ENCODE measurements at places on chromosomes 12 and 14.
A peak's percentile ranks its signal among the peaks of the same experiment; 100 is the strongest.

DNA sequence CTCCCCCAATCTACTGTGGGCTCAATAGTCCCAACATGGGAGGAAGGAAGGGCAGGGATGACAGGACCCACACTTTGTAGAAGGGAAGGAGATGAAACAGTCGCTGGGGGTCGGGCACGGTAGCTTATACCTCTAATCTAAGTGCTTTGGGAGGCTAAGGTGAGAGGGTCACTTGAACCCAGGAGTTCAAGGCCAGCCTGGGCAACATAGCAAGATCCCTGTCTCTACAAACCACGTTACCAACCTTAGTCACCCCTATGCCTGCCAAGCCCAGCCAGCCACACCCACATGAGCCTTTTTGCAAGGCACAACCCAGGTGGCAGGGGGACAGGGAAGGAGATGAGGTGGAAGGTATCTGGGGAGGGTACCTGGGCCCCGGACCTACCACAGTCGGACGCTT lies 31.7 kb downstream of the KDM2B start:
- no peak for DNase-seq

- no peak for DNase-seq
Measured at GRCh38 chr12:3367750-3368444, 123.1 kb upstream of the PRMT8 start.

GRCh38 chr12:70963081-70963660 lies 42.6 kb upstream of the PTPRR start:
- DNase-seq, result no peak

- peak; percentile 14 for DNase-seq
Measured at GRCh38 chr12:94305130-94305957, 154.3 kb downstream of the CEP83 start.

GRCh38 chr14:51490205-51490604 lies 161.5 kb upstream of the FRMD6 start:
- no peak for DNase-seq

DNA sequence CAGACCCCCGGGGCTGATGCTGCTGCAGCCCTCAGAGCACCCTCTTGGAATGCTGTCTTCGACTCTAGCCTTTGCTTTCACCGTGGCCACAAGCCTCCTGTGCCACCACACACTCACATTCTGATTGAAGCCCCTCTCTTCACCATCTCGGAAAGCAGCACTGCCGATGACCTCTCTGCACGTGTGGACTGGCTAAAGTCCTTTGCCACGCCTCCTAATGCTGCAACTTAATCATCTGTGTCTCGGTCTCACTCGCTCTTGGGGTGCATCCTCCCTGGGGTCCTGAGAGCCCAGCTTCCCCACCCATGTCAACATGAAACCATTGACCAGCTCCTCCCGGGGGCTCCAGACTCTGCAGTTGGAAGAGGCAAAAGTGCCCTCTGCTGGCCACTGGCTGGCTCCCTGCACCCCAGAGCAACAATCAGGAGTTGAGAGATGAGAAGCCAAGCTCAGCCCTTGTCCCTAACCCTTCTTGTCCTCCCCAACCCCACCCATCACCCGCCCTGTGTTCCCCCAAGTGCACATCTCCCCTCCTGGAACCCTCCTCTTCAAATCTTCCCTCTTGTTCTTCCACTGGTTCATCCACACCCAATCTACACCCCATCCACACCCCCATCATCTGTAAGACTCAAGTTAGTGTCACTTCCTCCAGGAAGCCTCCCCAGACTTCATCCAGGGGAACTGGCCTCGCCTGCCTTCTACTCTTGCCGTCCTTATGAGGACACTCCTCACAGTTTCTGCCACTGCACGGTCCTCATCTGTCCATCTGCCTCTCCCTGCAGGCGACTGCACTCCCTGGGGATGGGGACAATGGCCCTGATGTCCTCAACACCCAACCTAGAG lies 23.6 kb upstream of the FAM181A start:
- no peak for DNase-seq

DNA sequence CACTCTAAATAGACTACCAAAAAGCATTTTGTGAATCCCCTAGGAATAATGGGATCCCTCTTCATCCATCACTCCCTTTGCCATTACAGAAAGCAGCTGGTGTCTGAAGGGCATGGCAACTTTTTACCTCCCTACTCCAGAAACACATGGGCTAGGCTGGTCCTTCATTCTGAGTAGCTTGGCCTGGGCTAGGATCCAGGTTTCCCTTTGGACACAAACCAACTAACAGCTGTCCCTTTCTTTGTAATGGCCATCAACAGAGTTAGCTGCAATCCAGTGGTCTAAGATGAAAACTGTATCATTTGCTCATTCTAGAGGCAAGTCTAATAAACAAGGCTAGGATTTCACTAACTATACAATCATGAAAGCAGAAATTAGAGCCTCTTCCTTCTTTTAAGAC lies 7.4 kb downstream of the GRIN2B start:
- DNase-seq, result peak; percentile 40

DNA sequence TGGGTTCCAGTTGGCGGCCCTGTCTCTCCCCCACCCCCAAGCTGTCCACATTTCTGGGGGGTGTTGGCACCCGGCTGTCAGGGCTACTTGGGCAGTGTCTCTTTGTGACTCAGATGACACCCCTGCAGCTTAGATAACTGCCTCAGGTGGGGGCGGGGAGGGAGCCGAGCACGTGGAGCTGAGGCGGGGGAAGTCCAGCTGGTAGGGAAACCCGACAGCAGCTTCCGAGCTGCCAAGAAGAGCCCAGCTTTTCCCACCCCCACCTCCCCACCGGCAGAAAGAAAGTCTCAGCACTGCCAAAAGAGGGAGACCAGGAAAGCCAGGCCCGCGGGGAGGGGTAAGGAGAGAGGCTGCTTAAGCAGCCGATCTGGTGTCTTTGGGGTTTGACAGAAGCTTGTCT lies 1.4 kb downstream of the LRTM2 start:
- DNase-seq, result no peak

DNA sequence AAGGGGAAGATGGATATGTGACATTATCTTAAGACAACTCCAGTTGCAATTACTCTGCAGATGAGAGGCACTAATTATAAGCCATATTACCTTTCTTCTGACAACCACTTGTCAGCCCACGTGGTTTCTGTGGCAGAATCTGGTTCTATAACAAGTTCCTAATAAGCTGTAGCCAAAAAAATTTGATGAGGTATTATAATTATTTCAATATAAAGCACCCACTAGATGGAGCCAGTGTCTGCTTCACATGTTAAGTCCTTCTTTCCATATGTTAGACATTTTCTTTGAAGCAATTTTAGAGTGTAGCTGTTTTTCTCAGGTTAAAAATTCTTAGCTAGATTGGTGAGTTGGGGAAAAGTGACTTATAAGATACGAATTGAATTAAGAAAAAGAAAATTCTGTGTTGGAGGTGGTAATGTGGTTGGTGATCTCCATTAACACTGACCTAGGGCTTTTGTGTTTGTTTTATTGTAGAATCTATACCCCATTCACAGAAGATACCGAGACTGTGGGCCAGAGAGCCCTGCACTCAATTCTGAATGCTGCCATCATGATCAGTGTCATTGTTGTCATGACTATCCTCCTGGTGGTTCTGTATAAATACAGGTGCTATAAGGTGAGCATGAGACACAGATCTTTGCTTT lies 36.9 kb downstream of the PSEN1 start:
- DNase-seq, result peak; percentile 30

DNA sequence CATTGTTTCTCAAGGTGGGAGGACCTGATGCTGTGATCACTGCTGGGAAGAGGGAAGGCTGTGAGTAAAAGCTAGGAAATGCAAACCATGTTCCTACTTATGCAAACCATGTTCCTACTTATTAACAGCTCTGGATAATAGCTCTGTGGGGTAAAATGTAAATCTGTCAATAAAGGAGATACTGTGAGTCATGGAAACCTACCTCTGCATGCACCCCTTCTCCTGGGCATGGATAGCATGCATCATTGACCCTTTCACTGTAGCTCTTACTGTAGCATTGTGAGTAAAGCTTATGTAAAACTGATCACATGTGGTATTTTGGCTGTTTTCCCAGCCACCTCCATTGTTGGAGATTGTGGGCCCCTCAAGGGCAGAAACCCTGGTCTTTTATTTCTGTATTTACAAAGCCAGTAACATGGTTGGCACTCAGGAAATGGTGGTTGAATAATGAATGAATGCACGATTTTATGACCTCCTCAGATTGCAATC lies 253.7 kb downstream of the GRIN2B start:
- DNase-seq, result no peak

GRCh38 chr12:70724444-70724843 lies 87.2 kb upstream of the PTPRB start:
- DNase-seq, result no peak

- DNase-seq, result no peak
Measured at GRCh38 chr14:74593241-74593953, 18.6 kb downstream of the LTBP2 start.

DNA sequence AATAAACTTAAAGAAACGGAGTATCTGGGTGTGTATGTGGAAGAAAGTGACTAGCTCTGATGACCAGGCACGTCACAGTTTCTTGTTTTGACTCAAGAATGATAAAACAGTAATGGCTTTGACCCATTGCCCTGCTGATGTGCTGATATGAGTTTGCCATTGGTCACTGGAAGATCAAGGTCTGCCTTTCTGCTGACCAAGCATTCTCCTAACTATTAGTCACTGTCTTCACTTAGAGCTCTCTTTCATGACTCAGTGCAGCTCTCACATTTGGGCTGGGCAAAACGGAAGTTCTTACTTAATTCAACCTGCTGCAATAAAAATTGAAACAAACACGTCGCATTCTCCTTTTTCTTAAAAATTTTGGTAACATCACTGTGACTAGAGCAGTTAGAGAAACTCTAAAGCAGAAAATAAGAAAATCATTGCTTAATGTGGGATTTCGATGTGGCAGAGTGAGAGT lies 366.7 kb downstream of the BTG1 start:
- peak; percentile 10 for DNase-seq

DNA sequence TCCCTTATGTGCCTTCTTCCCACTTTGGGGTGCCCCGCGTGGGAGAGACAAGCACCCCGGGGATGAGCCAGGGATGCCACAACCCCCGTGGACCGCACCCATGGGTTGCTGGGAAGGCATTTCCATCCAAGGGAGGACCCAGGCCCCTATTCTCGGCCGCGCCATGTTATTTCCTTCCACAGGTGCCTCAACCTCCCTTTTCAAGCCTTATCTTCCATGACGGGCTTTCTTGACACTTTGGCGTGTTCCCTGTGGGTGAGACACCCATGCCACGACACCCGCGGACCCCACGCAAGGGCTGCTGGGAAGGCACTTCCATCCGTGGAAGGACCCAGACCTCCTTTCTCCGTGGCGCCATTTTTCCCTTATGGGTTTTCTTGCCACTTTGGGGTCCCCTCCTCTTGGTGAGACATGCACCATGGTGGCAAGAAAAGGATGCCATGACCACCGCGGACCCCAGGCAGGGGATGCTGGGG lies 269.2 kb downstream of the ALG10 start:
- no peak for DNase-seq

DNA sequence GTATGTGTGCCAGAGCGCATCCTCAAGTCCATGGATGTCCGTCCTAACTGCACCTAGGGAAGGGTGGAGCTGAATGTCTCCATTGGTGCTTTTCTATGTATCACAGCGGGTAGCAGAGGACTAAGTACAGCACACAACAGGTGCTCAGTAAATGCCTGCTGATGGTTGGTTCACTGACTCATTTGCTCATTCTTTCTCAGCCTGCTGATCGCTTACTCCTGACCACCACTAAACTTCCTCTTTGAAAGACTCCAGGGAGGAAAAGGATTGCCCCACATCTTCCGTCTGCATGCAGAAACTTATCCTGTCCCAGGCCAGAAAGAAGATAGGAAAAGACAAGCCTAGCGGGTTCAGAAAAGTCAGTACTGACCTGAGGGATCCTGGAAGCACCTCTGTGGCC lies 66.3 kb downstream of the B4GALNT3 start:
- DNase-seq, result no peak

DNA sequence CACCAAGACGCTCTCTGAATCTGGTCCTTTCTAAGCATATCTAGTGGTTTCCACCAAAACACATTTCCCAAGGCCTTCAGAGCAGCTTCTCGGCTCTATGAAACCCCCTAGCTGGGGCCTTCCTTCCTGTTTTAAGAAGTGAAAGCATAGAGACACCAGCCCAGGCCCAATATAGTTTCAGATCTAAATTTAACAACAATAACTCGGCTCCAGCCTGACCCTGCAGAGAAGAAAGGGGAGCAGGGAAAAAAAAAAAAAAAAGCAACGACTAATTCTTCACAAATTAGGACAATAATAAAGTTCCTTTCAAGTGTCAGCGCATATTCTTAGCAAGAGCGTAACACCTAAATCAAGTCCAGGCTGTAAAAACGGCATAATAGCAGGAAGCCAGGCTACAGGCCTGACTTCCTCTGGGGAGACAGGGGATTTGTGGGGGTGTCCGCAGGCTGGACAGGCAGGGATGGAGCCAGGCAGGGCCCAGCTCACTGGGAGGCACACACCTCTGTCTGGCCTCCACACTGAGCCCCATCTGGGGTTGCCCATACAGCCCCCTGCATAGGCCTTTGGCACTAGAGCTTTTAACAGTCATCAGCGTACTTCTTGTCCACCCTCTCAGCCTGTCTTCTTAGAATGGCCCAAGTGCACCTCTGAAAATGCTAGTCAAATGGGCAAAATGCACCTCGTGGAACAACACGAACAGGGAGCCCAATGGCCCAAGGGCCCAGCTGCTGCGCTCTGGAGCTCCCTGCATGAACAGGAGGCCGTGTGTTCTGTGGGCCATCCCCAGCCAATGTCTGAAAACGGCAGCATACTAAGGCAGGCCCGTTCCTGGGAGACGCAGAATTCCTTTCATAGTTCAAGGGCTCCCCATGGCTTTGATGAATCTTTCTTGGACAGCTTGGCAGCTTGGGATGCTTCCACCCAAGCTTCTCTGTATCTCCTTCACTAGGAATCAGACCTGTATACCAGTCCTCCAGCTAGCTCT lies 772.9 kb downstream of the MED13L start:
- no peak for DNase-seq

DNA sequence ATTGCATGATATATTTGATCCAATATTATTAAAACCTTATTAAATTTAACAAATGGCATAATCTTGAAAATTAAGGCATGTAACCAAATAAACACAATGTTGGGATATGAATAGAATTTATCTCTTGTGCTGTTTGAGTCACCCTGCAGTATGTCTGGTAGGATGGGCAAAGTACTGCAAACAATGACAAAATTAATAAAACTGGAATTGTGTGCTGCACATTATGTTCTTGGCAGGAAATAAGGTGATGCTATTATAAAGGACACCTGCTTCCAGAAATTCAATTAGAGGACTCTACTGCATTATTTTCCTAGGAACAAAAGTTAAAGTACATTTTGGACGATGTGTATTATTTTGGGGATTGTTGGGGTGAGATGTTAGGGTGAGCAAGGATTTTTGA lies 132.7 kb downstream of the PPFIA2 start:
- DNase-seq, result no peak

DNA sequence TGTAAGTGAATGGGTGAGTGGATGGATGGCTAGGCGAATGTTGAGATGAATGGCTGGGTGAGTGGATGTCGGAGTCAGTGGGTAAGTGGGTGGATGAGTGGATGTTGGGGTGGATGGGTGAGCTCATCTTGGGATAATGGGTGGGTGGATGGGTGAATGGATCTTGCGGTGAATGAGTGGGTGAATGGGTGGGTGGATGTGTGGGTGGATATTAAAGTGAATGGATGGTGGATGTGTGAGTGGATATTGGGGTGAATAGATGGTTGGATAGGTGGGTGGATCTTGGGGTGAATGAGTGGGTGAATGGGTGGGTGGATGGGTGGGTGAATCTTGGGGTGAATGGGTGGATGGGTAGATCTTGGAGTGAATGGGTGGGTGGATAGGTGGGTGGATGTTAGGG lies 51.9 kb downstream of the CMKLR1 start:
- no peak for DNase-seq
